ENCODE measurements at places on chromosomes 1 and 21.

DNA sequence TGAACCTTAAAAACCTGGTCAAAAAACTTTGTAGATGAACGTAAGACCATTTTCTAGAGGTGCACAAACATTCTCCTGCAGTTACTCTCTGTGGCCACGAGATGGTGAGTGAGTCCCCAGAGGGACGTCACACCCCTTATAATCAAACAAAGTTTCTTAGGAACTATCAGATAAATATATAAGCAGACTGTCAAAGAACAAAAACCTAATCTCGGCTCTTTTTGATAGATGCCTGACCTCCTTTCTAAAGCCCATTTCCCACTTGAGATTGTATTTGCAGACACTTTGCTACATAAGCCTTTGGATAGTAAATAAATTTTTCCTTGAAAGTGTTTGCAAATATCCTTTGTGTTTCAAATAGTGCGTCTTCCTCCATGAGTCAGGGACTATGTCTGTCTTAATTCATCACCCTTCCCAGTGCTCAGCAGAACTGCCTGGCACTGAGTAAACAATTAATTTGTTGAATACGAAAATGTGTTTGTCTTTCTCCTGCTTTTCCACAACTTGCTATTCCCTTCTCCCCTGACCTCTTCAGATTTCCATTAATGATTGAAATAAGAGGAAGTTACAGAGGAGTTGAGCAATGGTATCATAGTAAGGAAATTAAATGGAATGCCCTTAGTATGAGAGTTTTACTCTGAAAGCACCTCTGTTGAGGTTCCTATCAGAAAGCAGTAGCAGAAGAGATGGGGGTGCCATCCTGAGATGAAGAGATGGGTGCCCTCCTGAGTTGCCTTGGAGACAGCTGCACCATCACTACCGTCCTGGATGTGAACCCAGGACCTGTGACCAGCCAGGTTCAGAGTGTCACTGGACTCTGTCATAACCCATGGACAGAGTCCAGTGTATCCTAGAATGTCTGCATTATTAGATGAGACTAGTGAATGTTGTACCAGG lies 57.8 kb upstream of the RAVER2 start:
- DNase-seq, result no peak

DNA sequence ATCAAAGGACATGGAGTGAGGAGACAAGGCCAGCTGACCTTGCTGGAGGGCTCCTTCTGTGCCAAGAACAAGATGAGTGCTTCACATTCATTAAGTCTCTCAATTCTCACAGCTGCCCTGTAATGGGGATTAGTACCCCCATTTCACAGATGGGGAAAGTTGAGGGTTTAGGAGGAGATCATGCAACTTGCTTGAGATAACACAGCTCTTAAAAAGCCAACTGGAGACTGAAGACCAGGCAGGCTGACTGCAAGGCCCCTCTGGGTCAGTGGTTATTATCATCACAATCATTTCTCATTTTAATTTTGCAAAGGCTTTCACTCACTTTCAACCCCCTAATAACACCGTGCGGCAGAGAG lies 46.8 kb downstream of the GPR161 start:
- no peak for DNase-seq

DNA sequence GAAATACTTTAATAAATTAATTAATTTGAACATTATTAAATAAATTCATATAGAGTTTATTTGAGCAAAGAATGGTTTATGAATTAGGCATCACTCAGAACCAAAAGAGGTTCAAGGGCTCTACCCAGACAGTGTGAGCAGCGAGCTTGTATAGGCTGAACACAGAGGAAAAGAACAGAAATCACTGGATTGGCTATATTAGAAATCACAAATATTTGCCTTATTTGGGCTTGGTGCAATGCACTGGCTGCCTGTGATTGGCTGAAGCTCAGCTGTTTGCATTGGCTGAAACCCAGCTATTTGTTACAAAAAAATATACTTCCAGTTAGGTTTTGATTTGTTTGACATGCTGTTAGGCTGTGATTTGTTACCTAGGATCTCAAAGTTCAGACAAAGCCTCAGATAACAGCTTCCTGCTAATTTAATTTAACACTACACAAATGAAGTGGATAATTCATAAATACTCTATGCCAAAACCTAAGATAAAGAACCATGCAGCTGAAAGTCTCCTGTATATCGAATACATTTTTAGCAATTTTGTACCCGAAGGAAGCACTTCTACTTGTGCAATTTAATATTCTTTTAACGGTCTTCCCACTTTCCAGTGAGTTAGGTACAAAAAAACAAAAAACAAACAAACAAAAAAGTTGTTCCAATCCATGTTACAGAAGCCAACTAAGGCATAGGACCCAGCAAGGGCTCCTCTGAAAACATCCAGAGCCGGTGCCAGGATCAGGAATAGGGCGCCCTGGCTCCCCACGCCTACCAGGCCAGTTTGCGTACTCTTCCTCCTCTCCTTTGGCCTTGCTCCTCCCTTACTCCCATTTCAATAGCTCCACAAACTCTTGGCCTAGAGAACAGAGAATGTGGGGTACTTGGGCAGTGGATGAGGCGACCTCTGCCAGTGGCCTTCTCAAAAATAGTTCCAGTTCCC lies 179.1 kb downstream of the DUSP10 start:
- DNase-seq, result no peak

GRCh38 chr1:16981269-16981849 lies 939 bp upstream of the MFAP2 start:
- no peak for DNase-seq

GRCh38 chr1:241730031-241730430 lies 78.0 kb downstream of the WDR64 start:
- DNase-seq, result no peak

- DNase-seq, result no peak
Measured at GRCh38 chr1:49226758-49227157, 450.1 kb upstream of the BEND5 start.

GRCh38 chr1:158833264-158833663 lies 2.1 kb downstream of the MNDA start:
- DNase-seq, result no peak

GRCh38 chr1:233055879-233056641 lies 105.6 kb downstream of the NTPCR start:
- no peak for DNase-seq

- no peak for DNase-seq
Measured at GRCh38 chr1:73886716-73887115, 311.3 kb downstream of the LRRIQ3 start.

GRCh38 chr1:42950116-42950481 lies 8.6 kb downstream of the SLC2A1 start:
- no peak for DNase-seq

GRCh38 chr1:87330057-87330884 lies 1.6 kb downstream of the LMO4 start:
- DNase-seq, result peak; percentile 32

DNA sequence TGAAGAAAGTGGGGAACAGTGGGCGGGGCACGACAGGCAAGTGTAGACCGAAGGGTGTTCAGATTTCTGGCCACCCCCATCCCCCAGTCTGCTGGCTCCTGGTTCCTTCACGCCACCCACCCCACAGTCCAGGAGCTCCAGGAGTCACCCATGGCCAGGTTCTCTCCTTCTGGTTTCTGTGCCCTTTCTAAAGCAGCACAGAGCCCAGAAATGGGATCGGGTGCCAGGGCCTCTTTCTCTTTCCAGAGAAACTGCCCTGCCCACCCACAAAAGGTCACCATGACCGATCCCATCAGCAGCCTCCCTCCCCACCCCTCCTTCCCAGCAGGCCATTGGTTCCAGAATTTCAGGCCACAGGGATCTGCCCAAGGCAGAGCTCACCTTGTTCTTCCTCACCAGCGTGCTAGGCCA lies 3.2 kb upstream of the CELSR2 start:
- no peak for DNase-seq

DNA sequence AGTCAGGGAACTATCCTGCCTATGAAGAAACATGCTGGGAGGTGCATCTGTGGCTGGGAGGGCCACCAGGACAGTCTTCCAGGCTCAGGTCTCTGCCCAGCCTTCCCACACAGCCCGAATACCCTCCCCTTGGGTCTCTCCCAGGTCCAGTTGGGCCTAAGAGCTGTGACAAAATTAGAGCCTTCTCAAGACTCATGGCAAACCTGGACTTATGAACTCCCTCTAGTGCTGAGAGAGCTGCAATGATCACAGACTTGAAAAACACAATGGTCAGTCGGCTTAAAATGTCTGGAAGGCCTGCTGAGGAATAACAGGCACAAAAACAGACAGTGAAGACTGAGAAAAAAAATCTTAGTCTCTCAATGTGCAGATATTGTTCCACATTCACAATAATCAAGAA lies 325.1 kb downstream of the BRINP2 start:
- DNase-seq, result no peak

GRCh38 chr1:59499943-59500569 lies 203.2 kb downstream of the FGGY start:
- DNase-seq, result no peak

DNA sequence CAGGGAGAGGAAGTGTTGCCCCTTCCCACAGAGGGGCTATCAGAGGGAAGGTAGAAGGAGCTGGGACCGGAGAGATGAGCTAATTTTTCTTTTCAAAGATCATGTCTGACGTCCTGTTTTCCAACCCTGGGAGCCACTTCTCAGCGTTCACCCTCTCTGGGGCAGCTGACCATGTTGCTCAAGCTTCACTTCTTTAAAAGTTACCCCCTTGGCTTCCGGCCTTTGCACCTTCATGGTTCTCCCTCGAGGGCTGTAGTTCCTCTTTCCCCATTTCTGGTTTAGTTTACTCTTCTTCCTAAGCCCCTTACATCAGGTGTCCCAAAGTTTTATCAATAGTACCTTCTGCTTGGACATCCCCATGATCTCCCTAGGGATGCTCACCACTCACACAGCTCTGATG lies 23.8 kb upstream of the CSF1 start:
- no peak for DNase-seq

- no peak for DNase-seq
Measured at GRCh38 chr1:184596950-184597645, 157.6 kb downstream of the EDEM3 start.

DNA sequence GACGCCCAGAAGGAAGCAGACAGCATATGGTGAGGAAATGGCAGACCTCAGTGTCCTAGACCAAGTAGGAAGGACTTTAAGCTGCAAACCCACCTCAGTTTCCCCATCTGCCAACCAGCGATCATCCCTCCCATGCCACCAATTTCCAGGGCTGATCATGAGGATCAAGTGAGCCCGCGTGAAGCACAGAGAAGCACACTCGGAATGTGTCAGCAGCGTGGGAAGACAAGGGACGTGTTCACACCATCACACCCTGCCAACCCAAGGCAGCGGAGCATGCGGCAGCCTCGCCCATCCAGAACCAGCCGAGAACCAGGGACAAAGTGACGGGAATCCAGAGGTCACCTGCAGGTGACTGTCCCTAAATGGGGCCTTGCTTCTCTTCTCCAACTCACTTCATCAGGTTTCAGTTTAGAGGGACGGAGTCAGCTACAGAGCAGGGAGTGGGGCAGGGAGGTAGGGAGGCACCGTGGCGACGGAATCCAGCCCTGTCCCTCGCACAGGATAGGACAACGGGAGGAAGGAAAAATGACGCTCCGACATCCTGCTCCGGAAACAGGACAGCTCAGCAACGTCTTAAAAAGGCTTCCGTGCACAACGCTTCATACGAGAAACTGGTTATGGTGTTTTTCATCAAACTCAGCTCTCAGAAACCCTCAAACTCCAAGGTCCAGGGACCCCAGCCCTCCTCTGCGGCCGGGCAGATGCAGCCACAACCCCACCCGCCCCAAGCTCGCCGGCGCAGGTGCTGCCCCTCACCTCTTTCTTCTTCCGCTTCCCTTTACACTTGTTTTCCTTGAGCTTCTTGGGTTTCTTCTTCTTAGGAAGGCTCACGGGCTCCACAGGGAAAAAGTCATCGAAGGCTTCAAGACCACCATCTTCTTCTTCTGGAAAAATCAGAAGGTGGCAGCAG lies 12.5 kb downstream of the CHD5 start:
- no peak for DNase-seq

DNA sequence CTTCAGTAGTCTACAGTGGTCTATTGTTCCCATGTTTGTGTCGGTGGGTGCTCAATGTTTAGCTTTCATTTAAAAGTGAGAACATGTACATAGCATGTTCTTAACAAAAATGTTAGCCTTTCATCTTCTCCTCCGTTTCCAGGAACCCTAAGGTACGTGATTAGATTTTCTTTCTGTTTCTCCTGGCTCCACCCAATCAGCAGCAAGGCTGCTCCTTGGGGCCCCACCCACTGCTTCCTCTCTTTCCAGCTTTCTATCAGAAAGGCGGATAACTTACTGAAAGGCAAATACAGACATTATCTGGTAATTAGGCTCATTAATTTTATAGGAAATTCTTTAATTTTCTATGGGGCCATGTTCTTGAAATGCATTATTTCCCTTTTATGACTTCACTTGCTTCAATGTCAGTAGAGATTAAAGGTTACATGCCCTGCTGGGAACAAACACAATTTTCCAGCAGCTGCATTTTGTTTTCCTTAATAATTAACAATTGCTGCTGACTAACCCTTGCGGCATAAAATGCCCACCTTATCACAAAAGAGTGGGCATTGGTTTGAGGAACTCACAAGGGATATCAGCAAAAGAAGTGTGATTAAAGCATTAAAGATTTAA lies 324.9 kb upstream of the SNX7 start:
- no peak for DNase-seq

GRCh38 chr1:92690212-92690906 lies 94.5 kb downstream of the EVI5 start:
- no peak for DNase-seq

GRCh38 chr1:11704691-11705475 lies 13.4 kb downstream of the DRAXIN start:
- no peak for DNase-seq

GRCh38 chr1:36730599-36730998 lies 247.9 kb upstream of the CSF3R start:
- DNase-seq, result no peak

- DNase-seq, result no peak
Measured at GRCh38 chr1:222953585-222953984, 138.7 kb downstream of the DISP1 start.

DNA sequence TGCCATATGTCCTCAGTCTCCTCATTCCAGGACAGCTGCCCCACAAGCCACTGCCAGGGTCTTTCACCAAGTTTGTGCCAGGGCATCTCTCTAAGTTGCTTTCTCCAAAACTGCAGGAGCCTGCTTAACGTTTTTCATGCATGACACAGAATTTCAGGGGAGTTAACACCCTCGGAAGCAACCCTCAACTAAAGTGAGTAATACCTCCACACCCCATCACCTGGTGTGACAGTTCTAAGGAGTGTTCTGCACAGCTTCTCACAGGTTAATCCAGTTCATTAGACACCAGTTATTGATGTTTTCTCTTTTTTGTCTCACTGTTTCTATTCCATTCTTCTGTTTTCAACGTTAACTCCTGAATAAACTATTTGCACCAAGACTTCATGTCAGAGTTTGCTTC lies 115.0 kb downstream of the BACH1 start:
- no peak for DNase-seq

- no peak for DNase-seq
Measured at GRCh38 chr1:192506741-192507155, 68.8 kb upstream of the RGS1 start.
